Stimulated activated CD4-positive, alpha-beta T cell treated with anti-CD3 and anti-CD28 coated beads, TNF-alpha, amount 100 ng/mL, for 24 hours (primary cell): ENCODE measurements at places on chromosomes 5 and 9.
A peak's percentile ranks its signal among the peaks of the same experiment; 100 is the strongest.

GRCh38 chr5:178832618-178833201 lies 27.0 kb upstream of the ZNF354B start:
- DNase-seq: no peak

GRCh38 chr5:155556700-155557099 lies 543.1 kb downstream of the KIF4B start:
- DNase-seq: no peak

GRCh38 chr5:107487056-107487542 lies 183.6 kb downstream of the EFNA5 start:
- no peak for DNase-seq

DNA sequence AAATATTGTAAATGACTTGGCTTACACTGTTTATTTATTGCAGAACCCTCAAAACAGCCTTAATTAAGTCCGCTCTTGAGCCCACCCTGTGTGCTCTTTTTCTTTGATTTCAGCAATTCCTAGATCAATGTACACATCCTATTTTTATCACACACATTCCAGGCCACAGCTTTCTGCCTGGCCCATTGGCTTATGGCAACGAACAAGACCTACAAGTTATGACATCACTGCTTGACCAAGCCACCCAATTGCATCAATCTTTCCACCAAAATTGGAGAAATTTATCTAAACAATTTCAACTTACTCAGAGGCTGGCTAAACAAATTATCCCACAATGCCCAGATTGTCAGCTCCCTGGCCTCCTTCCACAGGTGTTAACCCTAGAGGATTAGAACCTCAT lies 158.4 kb downstream of the CPLANE1 start:
- DNase-seq: no peak

GRCh38 chr5:137510671-137511070 lies 11.5 kb upstream of the SPOCK1 start:
- DNase-seq: no peak

DNA sequence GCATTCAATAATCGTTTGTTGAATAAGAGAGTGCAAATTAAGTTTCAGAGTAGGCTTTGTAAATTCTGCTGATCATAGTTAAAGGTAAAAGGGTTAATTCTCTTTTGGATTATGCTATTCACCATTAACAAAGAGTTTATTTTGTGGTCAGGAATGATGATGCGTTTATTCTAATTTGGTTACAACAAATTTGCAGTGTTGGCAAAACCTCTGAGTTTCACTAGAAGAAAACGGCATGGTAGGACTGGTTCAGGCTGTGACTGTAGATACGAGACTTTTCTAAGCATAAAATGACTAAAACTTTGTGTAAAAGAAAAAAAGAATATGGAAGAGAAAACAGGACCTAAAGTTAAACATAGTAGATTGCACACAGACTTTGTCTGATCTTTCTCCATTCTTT lies 234.7 kb downstream of the TLR4 start:
- DNase-seq: no peak

DNA sequence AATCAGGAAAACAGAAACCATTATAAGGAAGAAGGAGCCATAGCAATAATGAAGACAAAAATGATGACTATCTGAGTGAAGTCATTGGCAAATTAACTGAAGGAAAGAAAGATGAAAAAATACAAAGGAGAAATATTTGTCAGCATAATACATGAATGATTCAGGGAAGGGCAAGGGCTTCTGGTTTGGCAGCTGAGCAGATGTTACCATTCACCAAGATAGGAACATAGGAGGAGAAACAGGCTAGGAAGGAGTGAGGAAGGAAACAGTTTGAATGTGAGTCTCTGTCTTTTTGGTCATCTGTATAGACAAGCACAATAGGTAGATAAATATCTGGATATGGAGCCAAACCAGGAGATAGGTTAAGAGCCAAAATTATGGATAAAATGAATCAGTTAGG lies 296.0 kb downstream of the ISL1 start:
- DNase-seq: no peak

DNA sequence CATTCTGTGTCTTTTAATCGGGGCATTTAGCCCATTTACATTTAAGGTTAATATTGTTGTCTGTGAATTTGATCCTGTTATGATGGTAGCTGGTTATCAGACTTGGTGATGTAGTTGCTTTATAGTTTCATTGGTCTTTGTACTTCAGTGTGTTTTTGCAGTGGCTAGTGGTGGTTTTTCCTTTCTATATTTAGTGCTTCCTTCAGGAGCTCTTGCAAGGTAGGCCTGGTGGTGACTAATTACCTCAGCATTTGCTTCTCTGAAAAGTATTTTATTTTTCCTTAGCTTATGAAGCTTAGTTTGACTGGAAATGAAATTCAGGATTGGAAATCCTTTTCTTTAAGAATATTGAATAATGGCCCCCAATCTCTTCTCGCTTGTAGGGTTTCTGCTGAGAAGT lies 156.9 kb downstream of the CNTLN start:
- DNase-seq: no peak

- peak; percentile 1 for DNase-seq
These were observed at the start of gene AIF1L for GRCh38 chr9:131096269-131097125. Gene AIF1L, plus strand, starts transcription at chr9:131096531. Its CDS starts 99 bp downstream, at chr9:131096630.

GRCh38 chr9:4324513-4324912 lies 24.6 kb upstream of the GLIS3 start:
- no peak for DNase-seq

GRCh38 chr9:7121055-7121454 lies 363.3 kb downstream of the KDM4C start:
- no peak for DNase-seq

DNA sequence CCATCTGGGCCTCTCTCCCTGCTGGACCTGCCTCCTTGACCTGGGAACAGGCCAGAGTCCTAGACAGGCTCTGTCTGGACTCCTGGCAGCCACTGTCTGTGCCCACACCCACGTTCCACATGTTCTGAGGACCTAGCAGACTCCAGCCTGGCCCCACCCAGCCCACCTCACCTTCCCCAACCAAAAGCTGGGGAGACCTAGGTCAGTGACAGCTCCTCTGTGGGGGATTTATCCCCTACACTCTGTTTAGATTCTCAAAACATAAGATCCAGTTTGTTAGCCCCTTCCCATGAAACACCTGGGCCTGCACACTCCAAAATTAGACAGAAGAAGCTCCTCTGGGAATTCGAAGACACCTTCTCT lies 59.8 kb upstream of the ADAMTS2 start:
- no peak for DNase-seq

- no peak for DNase-seq
These were observed 4.3 kb downstream of the SMIM3 start for GRCh38 chr5:150782850-150783249.

DNA sequence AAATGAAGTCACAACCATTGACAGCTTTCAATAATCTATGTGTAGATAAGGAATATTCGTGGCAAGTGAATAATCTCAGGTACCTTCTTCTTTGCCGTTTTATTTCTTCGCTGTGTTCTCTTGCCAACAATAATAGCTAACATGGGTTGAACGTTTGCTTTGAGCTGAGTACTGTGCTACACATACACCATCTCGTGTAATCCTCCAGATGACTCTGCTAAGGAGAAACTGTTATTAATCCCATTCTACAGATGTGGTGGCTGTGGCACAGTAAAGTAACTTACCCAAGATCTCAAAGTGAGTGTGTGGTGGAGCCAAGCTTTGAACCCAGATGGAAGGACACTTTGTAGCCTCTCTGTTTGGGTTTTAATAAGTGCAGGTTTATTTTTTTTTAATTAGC lies 179.7 kb downstream of the C9orf152 start:
- no peak for DNase-seq

- no peak for DNase-seq
These were observed 135.2 kb downstream of the PCSK1 start for GRCh38 chr5:96297867-96298266.

- DNase-seq: no peak
These were observed 129.5 kb downstream of the NIPBL start for GRCh38 chr5:37005946-37006540.

DNA sequence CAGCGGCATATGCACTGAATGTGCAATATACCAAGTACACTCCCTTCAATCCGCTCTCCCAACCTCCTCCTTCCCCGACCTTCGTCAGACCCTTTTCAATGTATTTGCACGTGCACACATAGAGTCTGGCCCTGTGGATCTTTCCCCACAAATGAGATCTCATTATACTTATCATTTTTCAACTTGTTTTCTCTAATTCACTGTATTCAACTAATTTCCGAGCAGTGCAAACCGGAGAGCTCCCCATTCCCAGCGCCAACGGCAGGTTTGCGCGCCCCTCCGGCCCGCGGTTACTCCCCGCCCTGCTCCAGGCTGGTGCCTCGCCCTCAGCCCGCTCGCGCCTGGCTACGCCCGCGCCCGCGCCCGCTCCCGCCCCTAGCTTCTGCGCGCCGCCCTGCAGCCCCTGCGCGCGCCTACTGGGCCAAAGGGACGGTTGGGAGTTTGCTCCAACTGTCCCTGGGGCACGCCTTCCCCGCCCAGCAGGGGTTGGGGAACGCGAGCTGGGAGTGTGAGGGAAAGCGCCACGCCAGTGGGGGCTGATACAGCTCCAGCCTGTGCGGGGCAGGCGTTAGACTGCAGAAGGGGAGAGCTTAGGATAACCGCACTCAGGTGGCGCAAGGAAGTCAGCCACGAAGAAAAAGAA lies 3.3 kb upstream of the CDC20B start:
- no peak for DNase-seq

- no peak for DNase-seq
These were observed 612.1 kb upstream of the CDH6 start for GRCh38 chr5:30581198-30581935.

- DNase-seq: no peak
These were observed 684.7 kb upstream of the NUDT12 start for GRCh38 chr5:104247260-104247659.

GRCh38 chr5:57303985-57304384 lies 130.1 kb downstream of the GPBP1 start:
- DNase-seq: no peak

GRCh38 chr5:66717455-66718373 lies 121.5 kb downstream of the MAST4 start:
- DNase-seq: no peak

DNA sequence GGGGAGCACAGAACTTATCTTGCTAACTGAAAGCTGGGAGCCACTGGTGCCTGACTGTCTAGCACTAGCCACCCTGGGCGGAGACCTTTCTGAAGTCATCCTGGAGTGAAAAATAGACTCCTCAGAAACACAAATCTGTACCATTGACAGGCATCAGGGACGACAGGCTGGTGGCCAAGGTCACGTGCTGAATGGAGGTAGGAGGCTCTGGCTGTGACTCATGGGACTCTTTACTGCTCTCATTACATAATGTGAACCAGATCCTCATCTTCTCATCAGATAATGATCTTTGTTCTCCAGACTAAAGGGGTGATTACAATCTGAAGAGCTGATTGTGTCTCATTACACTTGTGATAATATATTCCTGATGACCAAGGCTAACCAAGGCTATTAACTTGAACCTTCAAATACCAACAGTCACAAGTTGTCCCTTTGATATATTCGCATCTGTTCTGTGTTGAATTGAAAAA lies 91.8 kb downstream of the SEMA5A start:
- DNase-seq: no peak

DNA sequence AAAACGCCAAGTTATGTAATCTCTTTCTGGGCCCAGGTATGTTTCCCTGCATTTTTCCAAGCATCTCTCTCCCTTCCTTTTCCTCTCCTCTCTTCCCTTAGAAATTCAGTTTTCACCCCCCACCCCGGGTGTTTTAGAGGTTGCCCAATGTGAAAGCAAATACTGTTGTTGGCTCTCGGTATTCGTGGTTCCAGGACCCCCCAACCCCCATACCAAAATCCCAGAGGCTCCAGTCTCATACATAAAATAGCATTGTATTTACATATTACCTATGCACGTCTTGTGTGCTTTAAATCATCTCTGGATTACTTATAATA lies 48.8 kb downstream of the ACER2 start:
- DNase-seq: no peak

DNA sequence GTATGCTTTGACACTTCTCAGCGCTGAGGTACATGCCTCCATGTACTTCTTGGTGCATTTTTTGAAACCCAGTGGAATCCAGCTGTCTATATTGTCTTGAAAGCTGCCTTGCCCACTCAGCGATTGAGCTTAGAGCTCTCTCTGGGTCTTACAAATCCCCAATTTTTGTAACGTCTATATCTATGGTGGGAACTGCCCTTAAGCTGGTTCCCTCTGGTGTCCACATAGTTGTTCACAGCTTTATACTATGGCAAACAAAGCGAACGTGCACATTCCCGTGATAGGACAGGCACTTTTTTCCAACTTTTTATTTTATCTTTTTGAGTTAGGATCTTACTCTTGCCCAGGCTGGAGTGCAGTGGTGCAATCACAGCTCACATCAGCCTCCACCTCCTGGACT lies 20.9 kb downstream of the CDHR2 start:
- DNase-seq: no peak

- no peak for DNase-seq
These were observed 129.6 kb upstream of the CNTLN start for GRCh38 chr9:17005056-17005823.

DNA sequence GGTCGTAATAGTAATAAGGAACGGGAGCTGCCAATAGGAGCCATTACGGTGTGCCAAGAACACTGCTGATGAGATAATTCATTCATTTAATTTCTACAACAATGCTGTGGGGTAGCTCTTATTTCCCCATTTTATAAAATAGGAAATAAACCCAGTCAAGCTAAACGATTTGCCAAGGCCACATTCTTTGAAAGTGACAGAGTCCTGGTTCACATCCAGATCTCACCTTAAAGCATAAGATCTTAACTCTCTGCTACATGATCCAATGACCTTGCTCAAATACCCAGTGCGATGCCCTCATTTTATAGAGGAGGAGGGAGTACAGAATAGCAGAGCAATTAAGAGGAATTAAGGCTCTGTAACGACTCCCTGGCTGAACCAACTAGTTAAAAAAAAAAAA lies 5.0 kb downstream of the PDE6A start:
- DNase-seq: no peak

- DNase-seq: no peak
These were observed 7.4 kb downstream of the SLC44A1 start for GRCh38 chr9:105251733-105252404.

DNA sequence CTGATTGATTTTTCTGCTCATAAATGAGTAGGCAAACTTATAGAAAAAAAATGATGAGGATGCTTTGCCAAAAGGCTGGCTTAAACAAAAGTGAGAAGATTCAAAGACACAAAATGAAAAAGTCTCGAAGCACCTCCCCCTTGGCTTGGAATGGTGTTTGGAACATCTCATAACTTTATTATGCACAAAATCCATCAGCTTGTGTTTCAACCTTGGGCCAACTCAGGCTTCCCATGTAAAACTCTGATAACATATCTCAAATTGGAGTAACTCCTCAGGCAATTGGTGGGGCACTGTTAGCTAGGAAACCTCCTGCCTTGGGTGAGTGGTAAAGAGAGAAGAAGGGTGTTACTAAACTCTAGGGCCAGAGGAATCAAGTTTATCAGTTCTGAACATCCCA lies 176.3 kb downstream of the KIAA0825 start:
- DNase-seq: no peak
